ENCODE measurements at places on chromosomes 2 and 18.

GRCh38 chr2:11175293-11175795 is 20.1 kb downstream of the SLC66A3 start:
- no peak for DNase-seq

DNA sequence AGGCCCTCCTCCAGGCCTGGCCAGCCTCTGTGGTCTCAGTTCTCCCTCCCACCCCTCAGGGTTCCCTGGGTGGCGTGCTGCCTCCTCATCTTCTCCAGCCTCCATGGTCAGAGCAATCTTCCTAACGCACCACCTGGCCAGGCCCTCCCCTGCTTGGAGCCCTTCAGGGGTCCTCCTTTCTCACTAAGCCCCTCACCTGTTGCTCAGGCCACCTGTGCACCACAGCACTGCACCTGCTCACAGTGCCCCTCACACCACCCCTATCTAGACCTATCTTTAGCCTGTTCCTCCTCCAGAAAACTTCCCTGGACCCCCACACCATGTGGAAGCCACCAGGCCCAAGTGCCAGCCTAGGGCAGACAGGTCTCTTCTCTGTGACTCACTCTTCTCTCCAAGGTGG is 267.1 kb downstream of the ATAD2B start:
- no peak for DNase-seq

DNA sequence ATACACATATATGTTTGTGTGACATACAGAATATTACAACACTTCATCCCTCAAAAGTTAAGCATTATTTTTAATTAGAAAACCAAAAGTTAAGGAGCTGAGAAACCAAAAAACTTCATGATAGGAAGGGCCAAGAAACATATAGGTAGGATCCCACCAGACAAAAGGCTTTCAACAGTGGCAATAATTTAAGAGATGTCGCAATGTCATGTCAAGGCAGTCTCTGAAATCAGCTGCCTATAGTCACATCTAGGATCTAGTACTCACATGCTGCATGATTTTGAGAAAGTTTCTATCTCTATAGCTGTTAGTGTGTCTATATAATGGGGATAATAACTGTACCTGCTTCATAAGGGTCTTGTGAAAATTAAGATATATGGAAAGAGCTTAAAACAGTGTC is 72.7 kb downstream of the SPIRE1 start:
- DNase-seq = no peak

DNA sequence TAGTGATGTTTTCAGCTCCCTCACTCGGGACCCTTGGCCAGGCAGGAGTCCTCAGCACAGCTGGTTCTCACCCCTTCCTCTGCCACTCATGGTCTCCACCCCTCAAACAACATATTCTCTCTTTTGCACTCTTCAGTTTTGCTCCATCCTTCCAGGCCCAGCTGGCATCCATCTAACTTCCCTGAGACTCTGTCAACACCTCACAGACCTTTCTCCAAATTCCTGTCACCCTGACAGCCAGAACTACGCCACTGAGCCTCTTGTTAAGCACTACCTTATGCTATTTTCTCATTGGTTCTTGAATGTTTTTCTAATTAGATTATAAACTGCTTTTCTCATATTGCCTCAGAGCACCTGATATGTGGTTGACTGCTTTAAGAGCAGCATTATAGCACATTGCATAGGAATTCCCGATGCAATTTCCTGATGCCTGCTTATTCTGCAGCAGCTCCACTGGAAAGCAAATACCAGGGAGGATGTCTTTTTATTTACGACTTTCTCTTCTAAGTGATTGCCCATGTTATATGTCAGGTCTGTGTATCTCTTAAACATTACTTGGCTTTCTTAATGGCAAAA is 12.4 kb upstream of the INO80C start:
- no peak for DNase-seq

- no peak for DNase-seq
These were observed 900.9 kb downstream of the CPS1 start for GRCh38 chr2:211457325-211457724.

GRCh38 chr18:14285053-14285452 is 152.8 kb upstream of the ZNF519 start:
- no peak for DNase-seq

GRCh38 chr18:45954070-45954934 is 12.8 kb downstream of the EPG5 start:
- DNase-seq = no peak

DNA sequence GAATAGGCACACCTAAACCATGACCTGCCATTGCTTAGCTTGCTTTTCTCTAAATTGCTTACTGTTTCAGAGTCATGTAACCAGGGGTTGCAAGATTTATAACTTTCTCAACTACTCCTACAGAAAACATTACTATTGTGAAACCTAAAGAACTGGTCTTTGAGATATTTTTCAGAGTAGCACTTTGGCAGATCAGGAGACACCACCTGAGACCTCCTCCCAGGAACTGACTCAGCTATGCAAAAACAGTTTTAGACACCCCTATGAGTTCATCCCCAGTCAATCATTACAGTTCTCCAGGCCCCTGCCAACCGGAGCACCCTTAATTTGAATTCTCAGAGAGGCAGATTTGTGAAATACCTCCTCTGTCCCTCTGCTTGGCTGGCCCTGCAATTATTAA is 80.3 kb downstream of the MBOAT2 start:
- no peak for DNase-seq

- DNase-seq = no peak
These were observed 693 bp downstream of the ORC2 start for GRCh38 chr2:200962811-200963123.

GRCh38 chr2:216090369-216090786 is 8.7 kb downstream of the TMEM169 start:
- no peak for DNase-seq

GRCh38 chr2:177429688-177430325 is 37.2 kb downstream of the AGPS start:
- no peak for DNase-seq

DNA sequence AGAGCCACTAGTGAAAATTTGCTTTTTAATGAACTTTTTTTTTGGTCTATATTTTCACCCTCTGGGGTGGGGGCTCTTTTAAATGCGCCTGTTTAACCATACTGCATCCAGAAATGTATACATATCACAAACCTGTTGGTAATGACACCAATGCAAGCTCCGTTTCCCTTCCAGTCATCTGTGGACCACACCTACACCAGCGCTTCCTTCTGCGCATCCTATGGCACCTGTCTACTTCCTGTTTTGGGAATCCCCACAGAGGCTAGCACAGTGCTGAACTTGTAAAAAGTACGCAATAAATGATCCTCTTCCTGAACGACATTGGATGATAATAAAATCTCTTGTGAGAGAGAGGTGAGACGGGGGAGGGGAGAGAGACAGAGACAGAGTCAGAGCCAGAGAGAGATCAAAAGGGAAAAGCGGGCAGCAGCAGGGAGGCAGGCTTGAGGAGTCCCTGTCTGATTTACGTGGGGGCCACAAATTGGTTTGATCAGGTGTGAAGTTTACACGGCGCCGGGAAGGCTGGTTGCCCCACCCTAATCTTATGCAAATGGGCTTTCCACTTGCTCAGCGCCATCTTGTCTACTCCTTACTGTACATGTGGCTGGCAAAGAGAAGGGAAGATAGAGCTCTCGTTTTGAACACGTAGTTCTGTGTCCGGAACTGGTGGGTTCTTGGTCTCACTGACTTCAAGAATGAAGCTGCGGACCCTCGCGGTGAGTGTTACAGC is 38.1 kb upstream of the SLC38A11 start:
- no peak for DNase-seq

- DNase-seq = no peak
These were observed 15.9 kb downstream of the GATA6 start for GRCh38 chr18:22185273-22185672.

GRCh38 chr2:26657265-26657664 is 16.1 kb upstream of the CIB4 start:
- DNase-seq = no peak

DNA sequence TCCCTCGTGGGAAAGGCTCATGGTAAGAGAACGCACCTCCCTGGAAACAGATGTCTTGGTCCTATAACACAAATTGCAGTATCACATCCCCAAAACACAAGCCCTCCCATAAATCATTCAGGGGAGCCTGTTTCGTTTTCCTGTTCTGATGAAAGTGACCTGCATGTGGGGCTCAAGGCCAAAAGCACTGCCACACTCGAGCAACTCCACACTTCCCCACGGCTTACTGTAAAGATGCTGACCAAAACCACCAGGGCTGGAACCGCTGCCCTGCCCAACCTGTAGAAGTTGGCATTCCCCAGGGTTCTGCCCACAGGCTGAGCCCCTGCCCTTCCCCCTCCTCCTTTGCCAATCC is 139.7 kb downstream of the BCL11A start:
- DNase-seq = no peak

GRCh38 chr2:213290501-213290900 is 6.2 kb downstream of the SPAG16 start:
- no peak for DNase-seq

- no peak for DNase-seq
These were observed 12.2 kb downstream of the ROCK1 start for GRCh38 chr18:21099442-21099841.

- no peak for DNase-seq
These were observed 59.8 kb upstream of the SLC38A11 start for GRCh38 chr2:165015052-165015642.

DNA sequence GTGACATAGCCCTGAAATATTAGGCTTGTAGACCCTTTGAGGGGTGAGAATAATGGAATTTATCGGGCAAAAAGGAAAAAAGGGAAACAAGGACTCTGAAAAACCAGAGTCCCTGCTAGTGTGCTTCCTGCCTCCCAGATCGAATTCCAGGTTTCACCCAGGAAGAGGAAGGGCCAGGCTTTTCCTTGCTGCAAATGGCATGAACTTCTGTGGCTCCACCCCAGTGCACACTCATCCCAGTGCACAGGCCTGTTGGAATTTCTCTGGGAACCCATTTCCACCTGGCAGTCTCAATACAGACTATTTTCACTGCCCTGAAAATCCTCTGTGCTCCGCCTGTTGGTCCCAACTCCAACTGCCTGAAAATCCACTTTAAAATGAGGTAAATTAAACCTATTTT is 29.9 kb downstream of the C18orf54 start:
- no peak for DNase-seq

- no peak for DNase-seq
These were observed 70.4 kb upstream of the ST3GAL5 start for GRCh38 chr2:85959185-85959584.

GRCh38 chr2:74504591-74504990 is 2.9 kb downstream of the PCGF1 start:
- DNase-seq = no peak

GRCh38 chr2:202036601-202037037 is 3.0 kb downstream of the FZD7 start:
- no peak for DNase-seq

DNA sequence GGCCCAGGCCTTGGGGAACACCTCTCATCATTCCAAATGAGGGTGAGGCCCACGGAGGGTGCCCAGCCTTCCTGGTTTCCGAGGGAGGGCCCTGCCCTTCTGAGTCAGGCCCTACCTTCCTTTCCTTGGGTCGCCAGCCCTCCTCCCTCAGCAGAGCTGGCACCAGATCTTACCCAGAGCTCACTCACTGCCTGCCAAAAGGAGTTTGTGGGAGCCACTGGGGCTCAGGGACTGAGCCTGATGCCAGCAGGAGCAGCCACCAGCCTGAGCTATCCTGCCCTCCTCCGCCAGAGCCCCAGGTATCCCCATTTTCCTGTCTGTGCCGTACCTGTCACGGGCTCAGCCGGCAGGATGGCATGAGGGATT is 64.1 kb downstream of the NRP2 start:
- no peak for DNase-seq

DNA sequence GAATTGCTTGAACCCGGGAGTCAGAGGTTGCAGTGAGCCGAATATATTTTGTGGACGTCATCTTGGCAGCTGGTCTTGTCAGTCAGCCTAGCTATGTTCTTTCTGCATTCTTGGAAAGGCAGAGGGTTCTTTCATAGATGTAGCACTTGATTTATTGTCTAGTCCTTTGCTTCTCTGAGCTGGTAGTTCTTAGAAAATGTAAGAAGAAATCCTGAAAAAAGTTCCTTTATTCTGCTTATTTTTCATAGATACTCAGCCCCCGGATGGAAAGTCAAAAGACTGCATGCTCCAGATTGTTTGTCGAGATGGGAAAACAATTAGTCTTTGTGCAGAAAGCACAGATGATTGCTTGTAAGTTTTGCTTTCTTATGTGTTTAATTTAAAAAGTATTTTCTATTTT is 21.3 kb downstream of the PLEKHB2 start:
- DNase-seq = no peak

DNA sequence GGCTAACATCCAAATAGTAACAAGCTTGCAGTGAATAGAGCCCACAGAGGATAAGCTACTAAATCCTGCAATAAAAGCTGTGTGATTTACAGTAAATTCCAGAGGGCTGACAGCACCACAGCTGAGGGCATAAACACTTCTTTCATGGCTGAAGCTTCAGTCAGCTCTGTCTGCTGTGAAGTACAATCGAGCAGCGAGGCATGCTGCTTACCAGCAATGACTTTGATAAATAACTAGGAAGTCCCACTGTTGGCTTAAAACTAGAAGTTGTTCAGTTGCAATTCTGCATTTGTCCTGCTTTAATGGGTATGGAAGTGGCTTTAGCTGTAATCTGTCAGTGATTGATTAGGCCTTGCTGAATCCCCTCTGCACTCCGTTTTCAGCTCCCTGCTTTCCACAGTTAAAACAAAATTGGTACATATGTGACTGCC is 65.2 kb upstream of the FIGN start:
- no peak for DNase-seq
